Thoracic aorta endothelial cell (primary cell): ENCODE measurements at places on chromosomes 1 and 21. TPM values are rescaled to one million over a fixed set of nuclear protein-coding genes. Genes with fewer than 3 reads are reported as not detected.

The OR2AK2 gene
- total RNA-seq: not detected in 2 replicates

The MXRA8 gene
- total RNA-seq: 0.80 and 1.2 TPM in 2 replicates

The ADAMTS4 gene
- 35.9 and 90.2 TPM in 2 replicates for total RNA-seq

The ST3GAL3 gene
- total RNA-seq: 22.2 and 23.6 TPM in 2 replicates

The SPRR2B gene
- total RNA-seq: not detected in 2 replicates

The WNT3A gene
- not detected in 2 replicates for total RNA-seq

The FBXO28 gene
- total RNA-seq: 57.0 and 59.0 TPM in 2 replicates

The ZNF593OS gene
- not detected in 2 replicates for total RNA-seq

The TMOD4 gene
- 0.53 TPM in 1 of 2 replicates, not detected in the other for total RNA-seq

The KRTAP19-3 gene
- not detected in 2 replicates for total RNA-seq

The FAM72D gene
- 2.5 and 3.9 TPM in 2 replicates for total RNA-seq

The ANGPTL7 gene
- total RNA-seq: not detected in 2 replicates

The TNFSF4 gene
- 33.5 and 90.3 TPM in 2 replicates for total RNA-seq

The CCDC181 gene
- 1.1 and 2.1 TPM in 2 replicates for total RNA-seq

The LINGO4 gene
- not detected in 2 replicates for total RNA-seq

The MYCL gene
- 2.1 and 3.0 TPM in 2 replicates for total RNA-seq

The HORMAD1 gene
- 0.29 TPM in 1 of 2 replicates, not detected in the other for total RNA-seq

The DAP3 gene
- 121 and 142 TPM in 2 replicates for total RNA-seq

The NHLH1 gene
- total RNA-seq: 0.13 TPM in 1 of 2 replicates, not detected in the other

The ADGRB2 gene
- total RNA-seq: 0.79 and 0.80 TPM in 2 replicates

The APH1A gene
- 130 and 136 TPM in 2 replicates for total RNA-seq

The AADACL3 gene
- total RNA-seq: not detected in 2 replicates

The GORAB gene
- total RNA-seq: 12.9 and 13.0 TPM in 2 replicates

The OPTC gene
- total RNA-seq: not detected in 2 replicates

The FCRL1 gene
- total RNA-seq: not detected in 2 replicates

The SMG5 gene
- 59.6 and 66.0 TPM in 2 replicates for total RNA-seq

The RGS8 gene
- not detected in 2 replicates for total RNA-seq

The CELA3A gene
- not detected in 2 replicates for total RNA-seq

The NGF gene
- total RNA-seq: not detected in 2 replicates

The NUP210L gene
- under 0.01 and 0.07 TPM in 2 replicates for total RNA-seq

The MSH4 gene
- total RNA-seq: 0.14 and 0.27 TPM in 2 replicates

The PPFIA4 gene
- 0.29 and 1.5 TPM in 2 replicates for total RNA-seq

The AKT3 gene
- 87.8 and 92.4 TPM in 2 replicates for total RNA-seq

The UTS2 gene
- not detected in 2 replicates for total RNA-seq

The CHIA gene
- not detected in 2 replicates for total RNA-seq

The CRNN gene
- not detected in 2 replicates for total RNA-seq

The JUN gene
- 138 and 154 TPM in 2 replicates for total RNA-seq

The BMP8B gene
- under 0.01 and 0.22 TPM in 2 replicates for total RNA-seq

The OVAAL gene
- total RNA-seq: 0.13 TPM in 1 of 2 replicates, not detected in the other

The NUAK2 gene
- 0.86 and 0.93 TPM in 2 replicates for total RNA-seq

The MYCBP gene
- total RNA-seq: 23.3 and 24.1 TPM in 2 replicates

The ATP1A4 gene
- not detected in 2 replicates for total RNA-seq

The VAV3 gene
- 1.3 and 2.8 TPM in 2 replicates for total RNA-seq

The CLIC6 gene
- total RNA-seq: under 0.01 TPM in 1 of 2 replicates, not detected in the other

The LCE1C gene
- not detected in 2 replicates for total RNA-seq

The EXTL1 gene
- under 0.01 TPM in 2 replicates for total RNA-seq

The SLC1A7 gene
- not detected in 2 replicates for total RNA-seq

The ENSA gene
- 142 and 159 TPM in 2 replicates for total RNA-seq

The FCAMR gene
- total RNA-seq: not detected in 2 replicates

The DIPK1A gene
- 1.1 and 1.4 TPM in 2 replicates for total RNA-seq

The SETDB1 gene
- total RNA-seq: 36.7 and 39.6 TPM in 2 replicates

The SPRR2F gene
- total RNA-seq: not detected in 2 replicates

The FAM78B gene
- 0.36 and 0.40 TPM in 2 replicates for total RNA-seq

The KPRP gene
- total RNA-seq: not detected in 2 replicates

The ETV3L gene
- total RNA-seq: not detected in 2 replicates

The S100A12 gene
- total RNA-seq: not detected in 2 replicates

The REN gene
- total RNA-seq: 0.07 TPM in 1 of 2 replicates, not detected in the other
